ENCODE measurements at places on chromosomes 7 and 10. TPM values are rescaled to one million over a fixed set of nuclear protein-coding genes. Genes with fewer than 3 reads are reported as not detected.
A peak's percentile ranks its signal among the peaks of the same experiment; 100 is the strongest.

- no peaks in the 10 kb centered on the region for H3K27me3 ChIP-seq
- H3K4me1 ChIP-seq: peaks cover 9% of the 10 kb centered on the region
- H3K27ac ChIP-seq: no peak overlapping the region
- DNase-seq: no peak
These were observed 40.3 kb upstream of the GTF2I start for GRCh38 chr7:74617180-74617744.

GRCh38 chr10:22010973-22011408, 7.5 kb upstream of the DNAJC1 start:
- H3K4me1 ChIP-seq: no peaks in the 10 kb centered on the region
- H3K27ac ChIP-seq: no peak overlapping the region
- H3K27me3 ChIP-seq: peaks cover 13% of the 10 kb centered on the region
- H3K36me3 ChIP-seq: no peaks in the 10 kb centered on the region

- no peaks in the 10 kb centered on the region for H3K36me3 ChIP-seq
- no peak for DNase-seq
- no peaks in the 10 kb centered on the region for H3K27me3 ChIP-seq
- no peak overlapping the region for H3K4me3 ChIP-seq
These were observed 94.9 kb downstream of the SVOPL start for GRCh38 chr7:138606236-138606635.

DNA sequence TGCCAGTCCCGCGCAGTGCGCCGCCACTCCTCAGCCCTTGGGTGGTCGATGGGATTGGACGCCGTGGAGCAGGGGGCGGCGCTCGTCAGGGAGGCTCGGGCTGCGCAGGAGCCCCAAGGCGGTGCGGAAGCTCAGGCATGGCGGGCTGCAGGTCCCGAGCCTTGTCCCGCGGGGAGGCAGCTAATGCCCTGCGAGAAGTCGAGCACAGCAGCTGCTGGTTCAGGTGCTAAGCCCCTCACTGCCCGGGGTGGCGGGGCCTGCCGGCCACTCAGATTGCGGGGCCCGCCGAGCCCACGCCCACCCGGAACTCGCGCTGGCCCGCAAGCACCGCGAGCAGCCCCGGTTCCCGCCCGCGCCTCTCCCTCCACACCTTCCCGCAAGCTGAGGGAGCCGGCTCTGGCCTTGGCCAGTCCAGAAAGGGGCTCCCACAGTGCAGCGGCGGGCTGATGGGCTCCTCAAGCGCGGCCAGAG, 14.4 kb upstream of the WASL start:
- H3K27ac ChIP-seq: no peak overlapping the region
- H3K36me3 ChIP-seq: peaks cover 5% of the 10 kb centered on the region
- no peak for DNase-seq

- no peaks in the 10 kb centered on the region for H3K36me3 ChIP-seq
- H3K4me3 ChIP-seq: no peak overlapping the region
- H3K4me1 ChIP-seq: peaks cover 9% of the 10 kb centered on the region
These were observed 7.7 kb downstream of the LBX1 start for GRCh38 chr10:101221549-101221948.

DNA sequence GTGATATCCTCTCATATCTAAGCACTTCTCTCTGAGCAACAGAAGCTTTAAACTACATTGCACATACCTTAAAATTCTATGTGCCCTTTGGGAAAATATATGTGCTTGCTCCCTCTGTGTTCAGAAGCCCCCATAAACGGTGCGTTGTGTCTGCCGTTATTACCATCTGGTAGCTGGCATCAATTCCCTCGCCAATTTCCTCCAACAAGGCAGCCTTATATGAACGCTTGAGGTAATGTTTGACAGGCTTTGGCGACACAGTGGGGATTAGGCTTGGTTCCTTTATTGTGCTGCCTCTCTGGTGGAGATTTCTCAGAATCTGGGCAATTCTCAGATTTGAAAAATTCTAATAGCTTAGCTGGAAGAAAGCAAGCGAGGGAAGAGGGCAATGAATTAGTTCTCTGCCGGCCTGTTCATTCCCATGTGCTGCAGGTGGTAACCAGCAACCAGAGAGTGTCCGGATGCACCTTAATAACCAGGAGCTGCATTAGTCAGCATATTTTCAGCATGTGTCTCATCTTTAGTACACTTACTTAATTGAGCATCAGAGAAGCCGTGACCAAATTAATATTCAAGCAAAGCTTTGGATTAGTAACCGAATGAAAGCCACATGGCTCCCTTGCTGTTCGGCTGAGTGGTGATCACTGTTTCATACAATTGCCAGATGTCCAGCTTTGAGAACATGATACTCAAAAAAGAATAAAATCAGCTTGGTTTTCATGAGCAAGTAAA, 7.3 kb upstream of the PPP1R17 start:
- H3K4me1 ChIP-seq: no peaks in the 10 kb centered on the region
- H3K36me3 ChIP-seq: no peaks in the 10 kb centered on the region
- no peak overlapping the region for H3K27ac ChIP-seq
- DNase-seq: no peak
- peaks cover 61% of the 10 kb centered on the region for H3K27me3 ChIP-seq

- H3K27me3 ChIP-seq: no peaks in the 10 kb centered on the region
- no peak overlapping the region for H3K4me3 ChIP-seq
- H3K36me3 ChIP-seq: no peaks in the 10 kb centered on the region
- no peak for DNase-seq
- no peaks in the 10 kb centered on the region for H3K4me1 ChIP-seq
These were observed 1188.3 kb upstream of the SORCS1 start for GRCh38 chr10:108352771-108353170.

The LRRD1 gene
- total RNA-seq: not detected

GRCh38 chr10:71834343-71834674, 16.7 kb downstream of the PSAP start:
- H3K27ac ChIP-seq: no peak overlapping the region
- peaks cover 43% of the 10 kb centered on the region for H3K4me1 ChIP-seq
- peaks cover 48% of the 10 kb centered on the region for H3K36me3 ChIP-seq
- H3K4me3 ChIP-seq: no peak overlapping the region

The ACSL5 gene
- total RNA-seq: 35.3 TPM

The NEURL1 gene
- 0.22 TPM for total RNA-seq

DNA sequence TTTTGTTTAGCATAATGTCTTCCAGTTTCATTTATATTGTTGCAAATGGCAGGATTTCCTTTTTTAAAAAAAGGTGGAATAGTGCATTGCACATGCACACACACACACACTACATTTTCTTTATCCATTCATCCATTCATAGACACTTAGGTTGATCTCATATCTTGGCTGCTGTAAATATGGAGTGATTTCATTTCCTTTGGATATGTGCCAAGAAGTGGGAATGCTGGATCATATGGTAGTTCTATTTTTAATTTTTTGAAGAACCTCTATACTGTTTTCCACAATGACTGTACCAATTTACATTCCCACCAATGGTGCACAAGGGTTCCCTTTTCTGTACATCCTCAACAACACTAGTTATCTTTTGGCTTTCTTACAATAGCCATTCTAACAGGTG, 68.9 kb downstream of the EBLN1 start:
- peaks cover 1% of the 10 kb centered on the region for H3K27me3 ChIP-seq
- H3K36me3 ChIP-seq: no peaks in the 10 kb centered on the region
- no peak overlapping the region for H3K27ac ChIP-seq
- DNase-seq: no peak
- no peaks in the 10 kb centered on the region for H3K4me1 ChIP-seq
- H3K4me3 ChIP-seq: no peak overlapping the region

GRCh38 chr10:115937768-115938056, 335.3 kb downstream of the GFRA1 start:
- no peak overlapping the region for H3K27ac ChIP-seq
- no peaks in the 10 kb centered on the region for H3K36me3 ChIP-seq
- H3K4me3 ChIP-seq: no peak overlapping the region
- H3K27me3 ChIP-seq: peaks cover 18% of the 10 kb centered on the region

The AOC1 gene
- 1.8 TPM for total RNA-seq

GRCh38 chr7:2123916-2124315, 108.8 kb downstream of the MAD1L1 start:
- no peak overlapping the region for H3K4me3 ChIP-seq
- H3K4me1 ChIP-seq: no peaks in the 10 kb centered on the region
- no peak for DNase-seq
- H3K36me3 ChIP-seq: no peaks in the 10 kb centered on the region

The LHFPL3 gene
- not detected for total RNA-seq

DNA sequence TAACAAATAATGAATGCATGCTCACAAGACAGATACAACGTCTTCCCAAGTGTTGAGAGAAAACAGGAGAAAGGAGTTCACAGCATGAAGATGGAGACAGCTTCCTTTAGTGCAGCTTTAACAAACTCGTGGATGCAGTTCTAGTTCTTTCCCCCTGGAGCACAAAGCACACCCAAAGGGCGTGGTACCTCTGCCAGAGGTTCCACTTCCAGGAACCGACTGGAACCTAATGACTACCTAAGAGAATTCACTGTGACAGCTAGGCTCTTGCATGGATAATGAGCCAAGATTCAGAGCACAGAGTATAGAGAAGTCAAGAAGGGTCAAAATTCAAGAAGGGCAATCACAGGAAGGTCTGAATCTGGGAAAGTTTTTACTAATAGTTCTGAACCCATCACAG, 673.2 kb downstream of the XPNPEP1 start:
- no peaks in the 10 kb centered on the region for H3K4me1 ChIP-seq
- no peak for DNase-seq
- no peak overlapping the region for H3K27ac ChIP-seq
- H3K4me3 ChIP-seq: no peak overlapping the region
- no peaks in the 10 kb centered on the region for H3K27me3 ChIP-seq

GRCh38 chr7:155646669-155647068, 2.2 kb downstream of the RBM33 start:
- peaks cover 40% of the 10 kb centered on the region for H3K4me1 ChIP-seq
- H3K4me3 ChIP-seq: peak overlapping the region; percentile 83

DNA sequence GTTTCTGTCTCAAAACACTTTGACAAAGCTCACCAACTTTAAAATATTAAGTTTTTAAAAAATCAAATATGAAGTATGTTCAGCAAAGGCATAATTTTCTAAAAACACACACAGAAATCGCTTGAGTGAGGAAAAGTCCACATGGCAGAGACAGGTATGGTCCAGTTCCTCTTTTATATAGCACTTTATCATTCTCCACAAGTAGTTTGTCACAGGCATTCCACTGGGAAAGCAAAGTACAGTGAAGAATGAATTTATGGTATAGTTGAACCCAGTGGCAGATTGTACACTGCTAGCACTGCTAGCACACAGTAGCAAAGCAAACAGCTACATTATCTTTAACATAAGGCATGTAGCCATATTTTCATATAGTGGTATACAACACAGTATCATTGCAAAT, 102.3 kb downstream of the HECTD2 start:
- H3K4me3 ChIP-seq: no peak overlapping the region
- no peak for DNase-seq
- no peaks in the 10 kb centered on the region for H3K27me3 ChIP-seq
- no peaks in the 10 kb centered on the region for H3K4me1 ChIP-seq

The MGMT gene
- 7.3 TPM for total RNA-seq

GRCh38 chr10:77192402-77192801, 445.2 kb downstream of the KCNMA1 start:
- no peak overlapping the region for H3K4me3 ChIP-seq
- H3K4me1 ChIP-seq: peaks cover 24% of the 10 kb centered on the region
- no peaks in the 10 kb centered on the region for H3K27me3 ChIP-seq
- no peak for DNase-seq
- H3K36me3 ChIP-seq: no peaks in the 10 kb centered on the region

- no peak overlapping the region for H3K4me3 ChIP-seq
- no peak for DNase-seq
- no peaks in the 10 kb centered on the region for H3K27me3 ChIP-seq
- H3K4me1 ChIP-seq: peaks cover 12% of the 10 kb centered on the region
- no peaks in the 10 kb centered on the region for H3K36me3 ChIP-seq
These were observed 212.0 kb downstream of the MAGI2 start for GRCh38 chr7:79241288-79242060.

Measured in Calu3 (cell line).